ENCODE measurements at places on chromosomes 11 and 22.
A peak's percentile ranks its signal among the peaks of the same experiment; 100 is the strongest.

- DNase-seq, result no peak
These were observed 7.7 kb downstream of the H19 start for GRCh38 chr11:1989953-1990352.

DNA sequence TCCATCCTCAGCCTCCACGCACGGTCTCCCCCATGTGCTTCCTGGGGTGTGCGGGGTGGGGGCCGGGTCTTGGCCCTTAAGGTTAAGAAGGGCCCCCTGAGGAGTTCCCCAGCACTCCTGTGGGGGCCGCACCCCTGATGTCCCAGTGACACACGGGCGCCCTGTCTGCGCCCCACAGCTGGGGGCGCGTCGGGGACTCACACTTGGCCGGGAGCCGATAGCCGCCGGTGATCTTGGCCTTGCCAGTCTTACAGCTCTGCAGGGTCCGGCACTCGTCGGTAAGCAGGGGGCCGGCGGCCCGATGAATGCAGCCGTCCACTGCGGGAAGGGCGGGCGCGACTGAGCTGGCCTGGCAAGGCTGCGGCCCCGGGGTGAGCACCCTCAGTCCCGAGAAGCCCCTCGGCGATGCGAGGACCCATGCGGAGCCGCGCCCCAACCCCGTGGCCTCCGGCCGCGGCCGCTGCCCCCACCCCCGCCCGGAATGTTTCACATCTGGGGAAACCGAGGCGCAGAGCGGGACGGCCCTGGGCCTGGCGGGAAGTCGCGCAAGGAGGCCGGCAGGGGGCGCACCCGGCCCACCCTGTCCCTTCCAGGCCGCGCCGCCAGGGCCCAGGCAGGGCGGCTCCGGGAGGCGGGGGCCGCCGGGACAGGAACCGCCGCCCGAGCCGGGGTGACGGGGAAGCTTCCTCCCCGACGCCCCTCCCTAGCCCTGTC lies 13.9 kb downstream of the OTUB1 start:
- DNase-seq, result peak; percentile 33

GRCh38 chr11:134341805-134342571 lies 10.2 kb downstream of the GLB1L2 start:
- no peak for DNase-seq

DNA sequence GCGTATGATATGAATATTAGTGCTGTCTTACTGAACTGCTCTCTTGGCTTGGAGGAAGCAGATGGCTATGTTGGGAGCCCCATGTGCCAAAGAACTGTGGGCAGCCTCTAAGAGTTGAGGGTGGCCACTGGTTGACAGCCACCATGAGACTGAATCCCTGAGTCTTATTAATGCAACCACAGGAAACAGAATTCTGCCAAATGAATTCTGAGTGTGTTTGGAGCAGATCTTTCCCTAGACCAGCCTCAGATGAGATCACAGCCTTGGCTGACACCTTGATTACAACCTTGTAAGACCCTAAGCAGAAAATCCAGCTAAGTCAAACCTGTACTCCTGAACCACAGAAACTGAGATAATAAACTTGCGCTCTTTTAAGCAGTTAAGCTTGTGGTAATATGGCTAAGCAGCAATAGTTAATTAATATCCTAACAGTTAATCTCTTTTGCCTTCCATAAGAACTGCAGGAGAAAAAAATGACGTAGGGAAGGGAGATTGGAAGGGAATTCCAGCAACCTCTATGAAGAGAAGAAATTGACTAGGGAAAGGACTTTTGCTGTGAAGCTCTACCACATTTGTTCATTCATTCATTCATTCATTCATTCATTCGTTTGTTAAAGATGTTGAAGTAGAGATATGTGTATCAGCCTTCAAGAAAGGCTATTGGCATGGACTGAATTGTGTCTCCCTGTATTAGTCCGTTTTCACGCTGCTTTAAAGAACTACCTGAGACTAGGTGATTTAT lies 26.8 kb downstream of the ADM start:
- DNase-seq, result no peak

DNA sequence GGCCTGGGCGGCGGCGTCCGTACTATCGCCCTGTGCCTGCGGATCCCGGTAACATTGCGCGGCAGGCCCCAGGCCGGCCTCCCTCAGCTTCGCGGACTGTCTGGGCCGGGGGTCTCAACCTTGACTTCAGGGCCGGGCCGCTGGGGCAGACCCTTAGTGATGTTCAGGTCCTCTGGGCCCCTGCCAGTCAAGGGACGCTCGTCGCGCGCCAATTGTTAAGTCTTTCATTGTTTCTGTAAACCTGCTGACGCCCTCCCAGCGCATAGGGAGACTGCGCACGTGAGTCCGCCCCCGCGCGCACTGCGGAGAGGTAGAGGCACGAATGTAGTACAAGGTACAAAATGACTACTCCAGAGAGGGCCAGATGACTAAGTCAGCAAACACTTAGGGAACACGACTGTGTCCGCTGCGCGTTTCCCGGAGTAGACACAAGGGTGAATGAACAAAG lies 451 bp upstream of the HDHD5 start:
- peak; percentile 20 for DNase-seq

- DNase-seq, result peak; percentile 49
These were observed 87.5 kb downstream of the RRM1 start for GRCh38 chr11:4181782-4182721.

- no peak for DNase-seq
These were observed 5.4 kb upstream of the HMOX1 start for GRCh38 chr22:35375526-35375925.

Measured in brain microvascular endothelial cell (primary cell).